ENCODE measurements at places on chromosomes 11 and 22.

- DNase-seq = no peak
Observed at GRCh38 chr22:19882446-19883381, 28.0 kb upstream of the GNB1L start.

DNA sequence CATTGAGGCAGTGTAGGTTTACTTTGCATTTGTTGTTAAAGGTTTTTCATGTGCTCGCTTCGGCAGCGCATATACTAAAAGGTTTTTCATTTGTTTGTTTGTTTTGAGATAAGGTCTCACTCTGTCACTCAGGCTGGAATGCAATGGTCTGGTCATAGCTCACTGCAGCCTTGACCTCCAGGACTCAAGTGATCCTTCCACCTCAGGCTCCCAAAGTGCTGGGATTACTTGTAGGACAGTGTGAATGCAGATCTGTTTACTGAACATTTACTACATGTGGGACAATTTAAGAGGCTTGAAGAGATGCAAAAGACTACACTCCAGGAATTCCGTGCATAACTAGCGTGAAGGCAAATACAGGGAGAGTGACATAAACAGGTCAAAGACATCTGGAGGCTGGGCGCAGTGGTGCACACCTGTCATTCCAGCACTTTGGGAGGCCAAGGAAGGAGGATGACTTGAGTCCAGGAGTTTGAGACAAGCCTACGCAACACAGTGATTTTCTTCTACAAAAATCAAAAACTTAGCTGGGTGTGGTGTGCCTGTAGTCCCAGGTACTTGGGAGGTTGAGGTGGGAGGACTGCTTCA is 34.1 kb downstream of the YPEL1 start:
- DNase-seq = no peak

GRCh38 chr22:42697542-42698013 is 23.1 kb downstream of the A4GALT start:
- DNase-seq = no peak

- DNase-seq = no peak
Observed at GRCh38 chr11:47264521-47264920, 5.4 kb upstream of the MADD start.

DNA sequence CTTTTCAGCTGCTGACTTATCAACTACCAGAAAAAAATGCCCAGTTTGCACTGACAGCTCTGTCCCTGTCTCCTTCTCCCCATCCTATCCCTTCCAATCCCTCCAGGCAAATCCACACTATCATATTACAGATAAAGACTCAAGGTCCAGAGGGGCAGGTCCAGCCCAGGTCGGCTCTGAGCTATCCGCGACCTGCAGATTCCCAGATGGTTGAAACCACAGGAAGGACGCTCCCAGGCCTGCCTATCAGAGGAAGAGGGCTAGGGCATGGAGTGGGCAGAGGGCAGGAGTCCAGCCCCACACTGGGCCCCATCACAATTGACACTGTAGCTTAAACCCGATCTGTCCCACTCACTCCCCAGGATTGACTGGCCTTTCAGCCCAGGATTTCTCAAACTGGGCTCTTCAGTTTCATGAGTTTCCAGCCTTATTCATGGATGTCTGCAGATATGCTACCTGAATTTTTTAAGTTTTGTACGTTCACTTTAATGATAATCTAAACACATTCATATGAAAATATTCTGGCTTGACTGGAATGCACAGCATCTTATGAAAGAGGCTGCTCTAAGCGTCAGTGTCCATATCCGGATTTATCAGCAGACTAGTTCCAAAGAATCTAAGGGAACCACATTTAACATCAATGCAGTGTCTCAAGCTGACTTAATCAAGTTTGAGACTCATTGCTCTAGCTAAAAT is 16.4 kb upstream of the FCHSD2 start:
- DNase-seq = no peak

DNA sequence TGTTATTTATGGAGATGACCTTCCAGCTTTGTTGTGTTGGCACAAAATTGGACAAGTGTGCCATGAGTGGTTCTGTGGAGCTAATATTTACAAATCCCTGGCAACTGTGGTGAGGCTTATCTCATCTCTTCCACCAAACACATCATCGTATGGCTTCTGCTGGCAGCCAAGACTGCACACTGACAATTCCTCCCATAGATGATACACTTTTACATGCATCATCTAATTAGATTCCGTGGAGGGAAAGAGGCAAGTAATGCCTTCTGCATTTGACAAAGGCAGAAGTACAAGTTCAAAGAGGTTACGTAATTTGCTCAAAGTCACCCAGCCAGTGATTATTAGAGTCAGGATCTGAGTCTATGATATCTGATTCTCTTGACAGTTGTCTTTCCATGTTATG is 62.7 kb upstream of the KIRREL3 start:
- no peak for DNase-seq

- DNase-seq = peak; percentile 74
Observed at GRCh38 chr11:65181569-65182257, at the start of gene CAPN1. Gene CAPN1, plus strand, starts transcription at chr11:65181928. Its CDS starts 774 bp downstream, at chr11:65182702.

DNA sequence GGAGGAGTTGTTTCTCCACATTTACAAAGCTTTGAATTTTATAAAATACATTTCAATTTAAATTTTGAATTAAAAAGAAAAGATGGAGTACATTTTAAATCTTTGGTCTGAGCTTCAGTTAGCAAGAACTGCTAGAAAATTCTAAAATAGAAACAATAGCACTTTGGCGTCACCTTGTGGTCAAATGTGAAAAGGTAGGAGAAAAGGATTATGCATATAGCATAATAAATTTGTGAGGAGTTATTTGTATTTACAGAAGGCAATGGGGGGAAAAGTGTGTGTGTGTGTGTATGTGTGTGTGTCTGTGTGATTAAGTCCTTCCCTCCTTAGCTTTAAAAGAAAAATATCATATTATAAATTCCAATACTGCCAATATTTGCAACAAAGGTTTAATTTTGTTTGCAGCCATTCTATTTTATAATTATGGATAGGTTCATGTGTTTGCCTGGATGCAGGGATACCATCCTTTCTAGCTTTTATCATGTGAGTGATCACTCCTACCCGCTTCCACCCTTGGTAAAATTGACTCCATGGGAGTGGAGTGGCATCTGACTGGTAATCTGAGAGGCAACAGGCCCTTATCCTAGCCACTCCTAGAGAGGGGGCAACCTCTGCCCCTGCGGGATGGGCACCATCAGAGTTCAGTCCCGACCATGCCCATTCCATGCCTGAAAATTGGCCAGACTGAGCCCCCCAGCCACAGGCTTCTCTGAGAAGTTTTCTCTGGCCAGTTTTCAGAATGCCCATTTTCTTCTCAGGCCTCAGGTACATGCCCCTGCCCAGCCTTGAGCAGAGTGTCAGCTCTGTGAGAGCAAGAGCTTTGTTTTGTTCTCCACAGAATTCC is 13.6 kb upstream of the LGR4 start:
- DNase-seq = no peak

- no peak for DNase-seq
Observed at GRCh38 chr11:7252683-7253213, 1.0 kb downstream of the SYT9 start.

- no peak for DNase-seq
Observed at GRCh38 chr11:95919514-95919913, 4.4 kb downstream of the MTMR2 start.

DNA sequence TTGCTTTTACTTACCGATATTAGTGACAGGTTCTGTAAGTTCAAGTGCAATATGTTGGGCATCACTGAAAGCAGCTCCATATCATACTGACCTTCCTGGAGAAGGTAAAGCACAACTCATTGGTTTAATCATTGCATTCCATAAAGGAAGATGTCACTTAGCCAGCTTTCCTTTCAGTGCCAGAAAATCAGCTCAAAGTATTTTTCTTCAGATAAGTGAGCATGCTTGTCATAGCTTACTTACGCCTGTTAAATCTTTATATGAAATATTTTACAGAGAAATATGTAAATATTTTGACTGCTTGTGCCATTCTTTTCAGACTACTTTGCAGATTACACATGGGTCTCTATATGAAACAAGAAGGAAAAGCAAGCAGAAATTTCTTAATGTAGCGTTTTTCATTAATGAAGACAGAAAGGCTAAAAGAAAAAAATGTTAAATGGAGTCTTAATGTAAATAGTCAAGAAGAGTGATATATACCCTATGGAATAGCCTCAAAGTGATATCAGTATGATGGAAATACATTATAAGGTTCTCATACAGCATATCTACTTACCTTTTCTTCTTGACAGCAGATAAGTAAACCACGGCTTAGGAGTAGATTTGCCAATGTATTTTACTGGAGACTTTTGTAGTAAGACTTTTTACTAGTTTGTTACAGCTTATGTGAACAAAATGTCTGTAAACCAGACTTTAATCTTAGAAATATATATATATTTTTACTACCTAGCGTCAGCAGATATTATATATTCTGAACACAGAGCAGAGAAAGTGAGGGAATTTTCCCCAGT is 649.7 kb downstream of the METTL15 start:
- no peak for DNase-seq

DNA sequence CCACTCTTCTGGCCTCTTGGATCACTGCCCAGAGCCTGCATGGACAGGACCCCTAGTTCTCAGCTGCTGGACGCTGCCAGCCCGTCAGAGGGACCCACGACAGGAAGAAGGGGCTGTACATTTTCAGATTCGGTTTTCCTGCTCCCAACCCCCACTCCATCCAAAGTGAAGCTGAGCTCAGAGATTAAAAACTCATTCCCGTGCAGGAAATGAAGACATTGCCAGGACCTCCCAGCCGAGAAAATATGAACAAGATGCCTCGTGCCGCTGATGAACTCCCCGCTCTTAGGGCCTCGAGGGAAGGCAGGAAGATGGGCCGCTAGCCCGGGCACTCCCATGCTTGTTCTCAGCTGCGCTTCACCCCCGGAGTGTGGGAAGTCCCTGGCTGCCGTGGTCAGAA is 36.1 kb downstream of the RPUSD4 start:
- no peak for DNase-seq

GRCh38 chr11:15499674-15500073 is 385.0 kb downstream of the INSC start:
- DNase-seq = no peak
